ENCODE measurements at places on chromosomes 2 and 18. TPM values are rescaled to one million over a fixed set of nuclear protein-coding genes. Genes with fewer than 3 reads are reported as not detected.

Gene MDH1B
- total RNA-seq: 0.58 TPM

Gene CRYBA2
- total RNA-seq: not detected

Gene UGT1A8
- not detected for total RNA-seq

Gene TNFAIP6
- not detected for total RNA-seq

Gene TANC1
- 40.3 TPM for total RNA-seq

Gene EFR3B
- not detected for total RNA-seq

Gene UBR3
- 85.5 TPM for total RNA-seq

Gene UNC50
- 53.3 TPM for total RNA-seq

Gene COL4A3
- 2.9 TPM for total RNA-seq

Gene VWC2L
- not detected for total RNA-seq

Gene MYCN
- total RNA-seq: 5.8 TPM

Gene TEKT4
- not detected for total RNA-seq

Gene ANTXR1
- 32.5 TPM for total RNA-seq

Gene PDE6D
- total RNA-seq: not detected

Gene DQX1
- 22.8 TPM for total RNA-seq

Gene MAP3K20
- total RNA-seq: 138 TPM

Gene B4GALT6
- 8.4 TPM for total RNA-seq

Gene FMNL2
- 47.2 TPM for total RNA-seq
